ENCODE measurements at places on chromosomes 5 and 9. TPM values are rescaled to one million over a fixed set of nuclear protein-coding genes. Genes with fewer than 3 reads are reported as not detected.

The PAEP gene
- polyA plus RNA-seq: not detected

The BARHL1 gene
- not detected for polyA plus RNA-seq

The OTULINL gene
- polyA plus RNA-seq: 7.1 TPM

The CCL27 gene
- 0.32 TPM for polyA plus RNA-seq

The SH2D3C gene
- polyA plus RNA-seq: 16.6 TPM

The PCDHGA3 gene
- 1.6 TPM for polyA plus RNA-seq

DNA sequence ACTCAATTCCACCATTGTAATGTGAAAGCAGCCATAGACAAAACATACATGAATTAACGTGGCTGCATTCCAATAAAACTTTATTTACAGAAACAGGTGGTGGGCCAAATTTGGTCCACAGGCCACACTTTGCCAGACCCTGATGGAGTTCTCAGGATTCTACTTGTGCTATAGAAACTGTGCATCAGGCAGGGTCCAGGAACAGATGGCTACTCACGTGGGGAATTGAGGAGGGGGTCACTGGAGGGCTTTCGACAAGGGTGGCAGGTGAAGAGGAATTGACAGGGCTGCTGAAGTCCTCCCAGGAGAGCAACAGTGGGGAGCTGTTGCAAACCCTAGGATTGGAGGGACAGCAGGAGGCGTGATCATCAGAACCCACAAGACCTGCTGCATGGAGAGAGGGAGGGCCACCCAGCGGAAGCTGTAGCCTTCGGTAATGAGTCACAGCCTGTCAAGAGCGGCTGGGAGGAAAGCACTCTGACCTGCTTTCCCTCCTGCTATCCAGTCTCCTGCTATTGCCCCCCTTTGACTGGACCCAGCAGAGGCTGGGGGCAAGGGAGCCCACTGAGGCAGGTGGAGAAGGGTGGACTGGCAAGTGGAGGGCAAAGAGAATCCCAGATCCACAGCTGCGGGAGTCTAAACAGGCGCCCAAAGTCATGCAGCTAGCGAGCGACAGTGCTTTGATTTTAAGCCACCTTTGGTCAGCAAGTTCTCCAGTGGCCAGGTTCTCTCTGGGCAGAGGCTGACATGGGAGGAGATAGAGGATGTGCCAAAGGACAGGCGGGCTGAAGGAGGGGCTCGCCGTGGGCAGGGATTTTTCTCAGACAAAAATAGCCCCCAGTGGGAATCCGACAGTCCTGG, 138.3 kb upstream of the SMIM23 start:
- no peak for DNase-seq

GRCh38 chr9:6838158-6838557, 80.4 kb downstream of the KDM4C start:
- no peak for DNase-seq

GRCh38 chr9:134917431-134918373, at the start of gene FCN1:
TSS of gene FCN1 (minus strand) at chr9:134917912. CDS start at chr9:134917871, 41 bp downstream.
- DNase-seq: no peak

- DNase-seq: no peak
Observed at GRCh38 chr5:53944981-53945380, 365.4 kb downstream of the ARL15 start.

DNA sequence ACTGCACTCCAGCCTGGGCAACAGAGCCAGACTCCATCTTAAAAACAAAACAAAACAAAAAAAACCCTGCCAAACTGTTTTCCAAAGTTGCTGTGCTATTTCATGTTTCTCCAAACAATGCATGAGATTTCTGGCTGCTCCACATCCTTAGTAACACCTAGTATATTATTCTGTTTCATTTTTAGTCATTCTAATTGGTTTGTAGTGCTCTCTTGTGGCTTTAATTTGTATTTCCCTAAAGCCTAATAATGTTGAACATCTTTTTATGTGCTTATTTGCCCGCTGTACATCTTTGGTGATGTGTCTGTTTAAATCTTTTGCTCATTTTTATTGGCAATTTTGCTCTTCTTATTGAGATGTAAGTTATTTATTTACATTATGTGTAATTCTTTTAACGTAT, 18.4 kb upstream of the TTC1 start:
- no peak for DNase-seq

GRCh38 chr5:11251247-11251646, 490.2 kb upstream of the DAP start:
- DNase-seq: peak; percentile 48

- DNase-seq: no peak
Observed at GRCh38 chr9:76537150-76537646, 78.2 kb downstream of the GCNT1 start.

Measured in urinary bladder (tissue), 4 donors.